HepG2 (cell line): ENCODE measurements at places on chromosomes 12 and 14.

- no peak for DNase-seq
These were observed 2.4 kb downstream of the PRKD1 start for GRCh38 chr14:29925101-29925722.

DNA sequence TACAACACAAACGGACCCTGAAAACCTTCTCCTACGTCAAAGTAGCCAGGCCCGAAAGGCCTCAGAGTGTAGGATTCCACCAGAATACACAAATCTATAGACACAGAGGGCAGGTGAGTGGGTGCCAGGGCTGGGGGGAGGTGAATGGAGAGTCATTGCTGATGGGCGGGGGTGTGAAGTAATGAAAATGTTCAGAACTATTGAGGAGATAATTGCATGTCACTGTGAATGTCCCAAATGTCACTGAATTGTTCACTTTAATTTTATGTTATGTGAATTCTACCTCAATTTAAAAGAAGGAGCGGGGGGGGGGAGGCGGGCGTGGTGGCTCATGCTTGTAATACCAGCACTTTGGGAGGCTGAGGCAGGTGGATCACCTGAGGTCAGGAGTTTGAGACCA, 36.0 kb downstream of the P2RX4 start:
- no peak for DNase-seq

GRCh38 chr14:100393362-100393761, 70.2 kb downstream of the SLC25A47 start:
- no peak for DNase-seq

DNA sequence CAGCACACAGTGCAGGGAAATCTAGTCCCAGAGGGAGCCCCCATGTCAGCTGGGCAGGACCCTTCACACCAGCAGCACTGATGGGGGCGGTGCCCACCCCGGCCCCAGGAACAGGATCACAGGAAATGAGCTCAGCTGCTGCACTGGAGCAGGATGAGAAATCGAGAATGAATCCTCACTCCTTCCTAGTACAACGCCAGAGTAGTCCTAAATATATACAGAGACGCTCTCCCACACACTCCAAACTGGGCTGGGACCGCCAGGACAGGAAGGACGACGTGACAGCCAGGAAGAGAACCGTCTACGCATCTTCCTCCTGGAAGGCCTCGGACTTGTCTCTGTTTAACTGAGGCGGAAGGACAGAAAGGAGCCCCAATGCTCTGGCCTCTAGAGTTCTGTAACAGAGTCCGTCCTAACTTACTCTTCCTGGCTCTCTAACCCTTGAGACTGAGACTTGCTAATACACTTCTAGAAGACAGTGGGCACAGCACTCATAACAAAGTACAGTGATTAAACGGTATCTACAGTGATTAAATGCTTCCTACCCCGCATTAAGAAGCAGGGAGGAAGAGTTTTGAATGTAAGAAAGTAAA, 33.4 kb downstream of the CDC42BPB start:
- DNase-seq, result no peak

DNA sequence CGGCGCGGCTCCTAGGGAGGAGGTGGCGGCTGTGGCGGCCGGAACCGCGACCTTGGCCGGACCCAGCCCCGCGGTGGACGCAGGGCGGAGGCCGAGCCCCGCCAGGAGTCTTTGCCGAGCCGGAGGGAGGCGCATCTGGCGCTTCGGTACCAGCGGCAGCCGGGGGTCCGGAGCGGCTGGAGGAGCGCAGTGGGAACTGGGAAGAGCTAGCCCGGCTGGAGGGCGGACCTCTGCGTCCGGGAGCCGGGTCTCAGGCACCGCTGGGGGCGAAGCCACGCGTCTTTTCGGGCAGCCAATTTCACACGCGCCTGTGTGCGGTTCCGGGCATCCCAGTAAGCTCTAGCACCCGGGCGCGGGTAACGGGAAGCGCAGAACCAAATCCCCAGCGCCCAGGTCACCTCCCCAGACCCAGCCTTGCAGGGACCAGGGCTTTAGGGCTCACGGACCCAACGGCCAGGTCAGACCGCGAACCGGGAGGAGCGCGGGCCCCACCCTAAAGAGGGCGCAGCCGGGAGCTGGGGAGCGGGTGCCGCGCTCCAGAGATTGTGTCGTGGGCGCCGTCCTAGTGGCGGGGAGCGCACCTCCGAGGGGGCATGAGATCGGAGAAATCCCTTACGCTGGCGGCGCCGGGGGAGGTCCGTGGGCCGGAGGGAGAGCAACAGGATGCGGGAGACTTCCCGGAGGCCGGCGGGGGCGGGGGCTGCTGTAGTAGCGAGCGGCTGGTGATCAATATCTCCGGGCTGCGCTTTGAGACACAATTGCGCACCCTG, 89.4 kb downstream of the GALNT8 start:
- DNase-seq, result no peak

GRCh38 chr12:12467688-12468261, 94.9 kb downstream of the DUSP16 start:
- no peak for DNase-seq

GRCh38 chr12:54608156-54608555, 19.7 kb upstream of the PPP1R1A start:
- DNase-seq, result no peak

GRCh38 chr12:18476861-18477260, 215.5 kb downstream of the PIK3C2G start:
- DNase-seq, result no peak

- DNase-seq, result no peak
These were observed 60.7 kb downstream of the PTPN11 start for GRCh38 chr12:112479413-112479812.

- DNase-seq, result no peak
These were observed 234.2 kb downstream of the CRADD start for GRCh38 chr12:93911396-93911795.

DNA sequence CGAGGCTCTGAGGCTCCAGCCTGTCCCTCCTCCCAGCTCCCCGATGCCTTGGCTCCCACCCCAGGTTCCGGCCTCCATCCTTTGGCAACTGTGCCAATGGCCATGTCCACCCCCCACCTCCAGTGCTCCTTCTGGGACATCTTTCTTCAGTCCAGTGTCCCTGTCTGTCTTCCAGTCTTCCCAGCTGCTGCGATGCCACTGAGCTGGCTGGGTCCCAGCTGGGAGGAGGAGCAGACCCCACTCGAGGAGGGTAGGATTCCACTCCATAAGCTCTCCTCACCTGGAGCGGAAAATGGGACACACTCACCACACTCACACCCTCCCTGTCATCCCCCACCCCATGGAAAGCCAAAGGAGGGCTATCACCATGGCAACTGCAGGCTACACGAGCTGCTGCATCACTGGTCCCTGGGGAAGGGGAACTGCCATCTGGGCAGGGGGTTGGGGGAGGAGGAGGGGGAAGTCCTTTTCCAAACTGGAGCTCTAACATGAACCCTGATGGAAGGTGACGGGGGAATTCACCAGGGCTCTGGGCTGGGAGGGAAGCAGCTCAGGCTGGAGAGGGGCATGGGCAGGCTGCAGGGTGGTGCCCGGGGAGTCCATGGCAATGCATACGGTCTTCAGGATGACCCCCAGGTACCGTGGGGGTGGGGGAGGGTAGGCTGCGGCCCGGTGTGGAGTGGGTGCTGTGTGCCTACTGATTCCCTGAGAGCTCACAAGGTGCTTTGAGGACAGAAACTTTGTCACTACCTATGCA, 94.3 kb downstream of the LRRC74A start:
- no peak for DNase-seq

GRCh38 chr14:49934646-49935045, 41.8 kb downstream of the ARF6 start:
- DNase-seq, result no peak

DNA sequence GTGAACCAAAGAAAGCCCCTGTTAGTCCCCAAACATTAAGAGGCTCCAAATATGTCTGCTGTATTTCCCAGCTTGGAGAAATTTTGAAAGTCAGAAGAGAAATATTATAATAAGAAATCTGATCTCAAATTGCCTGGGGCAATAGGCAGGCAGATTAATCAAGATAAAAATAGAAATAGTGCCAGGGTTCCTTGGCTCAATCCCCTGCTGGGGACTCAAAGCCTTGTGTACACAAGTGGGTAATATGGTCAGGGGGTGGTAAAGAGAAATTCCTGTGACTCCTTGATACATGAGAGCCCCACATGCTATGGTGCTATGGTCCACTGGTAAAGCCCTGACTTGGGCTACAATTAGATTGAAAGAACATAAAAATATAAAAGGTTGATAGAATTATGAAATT, 41.3 kb upstream of the ARID2 start:
- no peak for DNase-seq

DNA sequence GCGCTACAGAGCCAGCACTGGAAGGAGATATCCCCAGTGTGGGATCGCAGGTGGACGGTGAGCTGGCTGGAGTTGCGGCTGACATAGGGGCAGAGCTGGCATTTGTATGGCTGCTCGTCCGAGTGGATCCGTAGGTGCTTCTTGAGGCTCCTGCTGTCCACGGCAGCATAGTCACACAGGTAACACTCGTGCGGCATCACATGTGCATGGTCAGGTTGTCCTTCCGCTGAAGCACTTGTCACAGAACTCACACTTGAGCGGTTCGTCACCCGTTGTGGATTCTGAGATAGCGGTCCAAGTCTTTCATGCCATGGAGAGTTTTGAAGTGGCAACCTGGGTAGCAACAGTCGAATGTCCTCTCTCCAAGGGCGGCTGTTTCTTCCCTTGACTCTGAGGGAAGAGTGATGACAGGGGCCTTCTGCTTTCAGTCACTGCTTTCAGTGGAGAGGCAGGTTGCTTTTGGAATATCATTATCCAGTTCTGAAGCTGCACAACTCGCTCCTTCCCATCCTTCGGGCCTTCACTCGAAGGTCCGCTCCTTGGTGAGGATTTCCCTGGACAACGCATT, 37.0 kb upstream of the SAV1 start:
- no peak for DNase-seq

- no peak for DNase-seq
These were observed 32.7 kb upstream of the RIMBP2 start for GRCh38 chr12:130748786-130749185.

DNA sequence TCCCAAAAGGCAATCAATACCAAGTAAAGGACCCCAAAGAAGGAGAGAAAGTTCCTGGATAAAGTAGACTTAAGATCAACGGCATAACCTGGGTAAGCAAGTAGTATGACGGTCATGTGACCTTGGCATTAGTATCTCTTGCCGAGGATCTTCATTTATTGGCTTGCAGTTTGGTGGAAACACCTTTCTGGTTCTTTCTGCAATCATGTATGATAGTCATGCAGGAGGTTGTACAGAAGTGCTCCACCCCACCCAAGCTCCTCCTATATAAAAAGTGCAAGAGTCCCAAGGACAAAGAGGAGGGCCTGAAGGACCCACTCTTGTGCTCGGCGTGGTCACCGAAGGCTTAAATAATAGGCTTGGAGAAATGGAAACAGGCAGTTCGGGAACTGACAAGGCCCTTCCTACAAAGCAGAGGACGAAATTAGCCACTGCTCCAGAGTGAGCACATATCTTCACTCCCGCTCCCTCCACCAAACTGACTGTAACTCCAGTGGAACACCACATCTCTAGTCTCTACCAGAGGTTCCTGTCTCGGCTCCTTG, 750 bp downstream of the CS start:
- no peak for DNase-seq

GRCh38 chr14:100037353-100037752, 27.9 kb upstream of the EVL start:
- no peak for DNase-seq
